ENCODE measurements at places on chromosomes 2 and 18.

GRCh38 chr2:16330571-16330970 lies 335.1 kb downstream of the CYRIA start:
- no peak for DNase-seq

- no peak for DNase-seq
These were observed 602.3 kb downstream of the TMEM182 start for GRCh38 chr2:103364177-103364576.

DNA sequence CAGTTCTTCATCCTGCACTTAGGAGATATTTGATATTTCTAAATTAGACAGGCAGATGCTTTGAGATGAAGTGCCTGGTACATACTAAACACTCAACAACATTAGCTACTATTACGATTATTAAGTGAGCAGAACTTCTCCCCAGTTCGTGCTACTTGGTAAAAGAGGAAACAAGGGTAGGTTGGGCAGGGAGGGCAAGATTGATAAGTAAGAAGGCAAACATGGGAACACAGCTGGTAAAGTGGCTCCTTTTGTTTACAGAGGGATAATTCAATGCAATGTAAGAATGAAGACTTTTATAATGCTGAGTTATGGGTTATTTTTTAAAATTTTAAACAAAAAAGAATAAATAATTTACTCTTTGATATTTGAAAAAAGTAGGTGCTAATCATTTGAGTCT lies 15.9 kb upstream of the WIPF1 start:
- no peak for DNase-seq

DNA sequence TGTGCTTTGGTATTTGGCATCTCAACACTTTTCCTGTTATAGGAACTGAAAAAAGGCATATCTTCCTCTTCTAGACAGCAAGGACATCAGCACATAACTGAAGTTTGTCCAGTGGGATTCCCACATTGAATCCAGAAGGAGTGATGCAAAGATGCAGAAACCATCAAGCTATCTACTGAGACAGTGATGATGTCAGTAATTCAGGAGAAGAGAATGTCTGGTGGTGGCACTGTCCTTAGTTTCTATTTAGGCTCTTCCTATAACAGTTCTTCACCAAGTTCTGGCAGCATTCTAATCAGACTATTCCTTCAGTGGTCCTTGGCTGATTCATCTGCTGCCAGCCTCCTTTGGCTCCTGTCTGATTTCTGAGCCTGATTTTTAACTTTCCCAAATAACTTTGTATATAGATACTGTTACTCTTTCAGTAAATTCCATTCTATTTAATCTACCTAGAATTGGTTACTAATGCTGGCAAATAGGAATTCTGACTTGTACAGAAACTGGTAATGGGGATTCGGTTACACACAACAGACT lies 56.6 kb upstream of the AGPS start:
- DNase-seq: no peak

GRCh38 chr2:30516166-30516565 lies 69.1 kb downstream of the LCLAT1 start:
- DNase-seq: no peak

DNA sequence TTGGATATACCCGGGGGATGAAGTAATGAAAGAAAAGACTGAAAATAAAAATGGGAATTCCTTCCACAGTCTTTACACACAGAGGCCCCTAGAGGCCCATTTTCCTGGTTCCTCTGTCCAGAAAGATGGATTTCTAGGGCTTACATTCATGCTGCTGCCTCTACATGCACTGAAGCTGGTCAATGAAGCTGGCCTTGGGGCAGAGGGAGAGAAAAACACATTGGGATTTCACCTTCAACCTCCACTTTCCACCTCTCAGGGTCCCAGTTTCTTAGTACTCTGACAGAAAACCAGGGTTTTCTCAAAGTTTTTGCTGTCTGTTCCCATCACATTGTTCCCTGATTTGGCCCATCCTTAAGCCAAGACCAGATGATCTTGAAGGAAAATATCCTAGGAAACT lies 154.6 kb upstream of the ZSWIM2 start:
- no peak for DNase-seq

DNA sequence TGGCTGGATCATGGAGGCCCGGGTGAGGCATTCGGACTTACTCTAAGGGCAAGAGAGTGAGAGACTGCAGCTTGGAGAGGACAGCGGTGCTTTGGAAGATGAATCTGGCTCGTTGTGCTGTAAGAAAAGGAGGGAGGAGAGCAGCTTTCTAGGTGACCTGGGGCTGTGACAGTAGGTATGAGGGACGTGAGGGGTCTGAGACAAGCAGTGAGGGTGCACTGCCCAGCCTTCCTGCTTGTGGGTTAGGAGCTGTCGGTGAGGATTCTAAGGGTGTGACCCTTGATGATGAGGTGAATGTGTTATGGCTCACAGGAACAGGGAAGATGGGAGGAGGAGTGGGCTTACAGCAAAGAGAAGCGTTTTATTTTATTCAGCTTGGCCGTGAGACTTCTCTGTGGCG lies 27.1 kb upstream of the RHOB start:
- no peak for DNase-seq

DNA sequence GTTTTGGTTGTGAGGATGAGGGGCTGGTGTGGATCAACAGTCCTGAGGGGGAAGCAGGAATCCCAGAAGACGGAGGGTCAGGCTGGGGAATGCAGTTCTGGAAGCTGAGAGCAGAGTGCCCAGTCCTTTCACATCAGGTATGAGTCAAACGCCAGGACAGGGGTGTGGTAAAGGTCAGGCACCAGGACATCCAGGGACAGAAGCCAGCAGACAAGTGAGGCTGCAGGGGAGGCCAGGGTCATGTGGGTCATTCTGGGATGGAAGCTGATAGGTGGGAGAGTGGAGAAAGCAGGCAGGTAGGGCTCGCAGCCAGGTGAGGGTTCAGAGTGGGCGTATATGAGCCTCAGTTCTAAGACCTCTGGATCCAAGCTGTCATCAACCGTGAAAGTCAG lies 12.8 kb upstream of the GNLY start:
- DNase-seq: no peak

- no peak for DNase-seq
These were observed 31.2 kb upstream of the ROCK2 start for GRCh38 chr2:11375689-11376027.

DNA sequence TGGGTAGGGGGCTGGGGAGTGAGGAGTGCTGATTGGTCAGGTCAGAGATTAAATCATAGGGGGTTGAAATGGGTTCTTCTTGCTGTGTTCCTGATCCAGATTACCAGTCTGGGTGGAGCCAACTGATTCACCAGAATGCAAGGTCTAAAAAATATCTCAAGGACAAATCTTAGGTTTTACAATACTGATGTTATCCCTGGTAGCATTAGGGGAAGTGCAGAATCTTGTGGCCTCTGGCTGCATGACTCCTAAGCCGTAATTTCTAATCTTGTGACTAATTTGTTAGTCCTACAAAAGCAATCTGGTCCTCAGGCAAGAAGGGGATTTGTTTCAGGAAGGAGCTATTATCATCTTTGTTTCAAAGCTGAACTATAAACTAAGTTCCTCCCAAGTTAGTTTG lies 289.2 kb upstream of the KYNU start:
- no peak for DNase-seq

DNA sequence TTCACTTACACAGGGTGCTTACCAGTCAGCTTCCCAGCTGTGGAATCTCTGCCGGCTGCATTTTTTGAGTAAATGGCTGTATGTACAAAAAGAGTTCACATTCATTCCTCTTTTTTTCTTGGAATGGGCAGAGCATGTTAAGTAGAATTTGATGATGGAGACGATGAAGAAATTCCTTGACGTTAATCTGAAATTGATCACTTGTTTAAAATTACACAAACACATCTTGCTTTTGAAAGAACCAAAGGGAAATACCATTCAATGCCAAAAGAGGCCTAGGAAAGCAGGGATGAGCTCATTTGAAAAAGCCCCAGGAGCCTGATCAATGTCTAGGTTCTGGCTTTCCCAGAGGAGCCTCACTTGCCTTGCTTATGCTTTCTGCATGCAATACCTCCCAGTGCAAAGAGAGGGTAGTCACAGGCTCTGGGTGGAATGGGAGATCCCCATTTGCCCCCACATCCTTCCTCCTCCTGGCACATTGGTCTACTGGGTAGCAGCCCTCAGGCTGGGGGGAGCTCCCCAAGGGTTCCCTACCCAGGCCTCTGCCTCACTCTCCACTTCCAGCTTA lies 12.3 kb upstream of the SMAD7 start:
- no peak for DNase-seq

GRCh38 chr2:205280596-205281236 lies 401.6 kb upstream of the NRP2 start:
- DNase-seq: no peak

- no peak for DNase-seq
These were observed 151.4 kb downstream of the HNMT start for GRCh38 chr2:138115666-138116065.

- DNase-seq: no peak
These were observed 32.7 kb upstream of the ALKAL2 start for GRCh38 chr2:320561-320960.

Data from GM19239 (cell line).